Stimulated activated CD4-positive, alpha-beta T cell treated with anti-CD3 and anti-CD28 coated beads, TNF-alpha, amount 100 ng/mL, for 24 hours (primary cell): ENCODE measurements at places on chromosomes 12 and 14.
A peak's percentile ranks its signal among the peaks of the same experiment; 100 is the strongest.

DNA sequence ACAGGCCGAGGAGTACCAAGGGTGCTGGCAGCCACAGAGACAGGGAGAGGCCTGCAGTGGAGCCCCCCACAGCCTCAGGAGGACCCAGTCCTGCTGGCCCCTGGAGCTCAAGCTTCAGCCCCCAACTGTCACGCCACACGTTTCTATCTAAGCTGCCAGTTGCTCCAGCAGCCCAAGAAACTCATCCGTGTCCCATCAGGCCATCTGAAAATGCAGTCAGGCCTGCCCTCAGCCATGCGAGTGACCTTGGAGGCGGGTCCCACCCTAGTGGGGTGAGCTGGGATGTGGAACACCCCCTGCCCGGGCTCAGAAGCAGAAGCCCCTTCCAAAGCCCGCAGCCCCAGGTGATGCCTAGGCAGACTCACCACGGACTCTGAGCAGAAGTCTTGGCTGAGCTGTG lies 158.9 kb downstream of the RIMBP2 start:
- DNase-seq: no peak

DNA sequence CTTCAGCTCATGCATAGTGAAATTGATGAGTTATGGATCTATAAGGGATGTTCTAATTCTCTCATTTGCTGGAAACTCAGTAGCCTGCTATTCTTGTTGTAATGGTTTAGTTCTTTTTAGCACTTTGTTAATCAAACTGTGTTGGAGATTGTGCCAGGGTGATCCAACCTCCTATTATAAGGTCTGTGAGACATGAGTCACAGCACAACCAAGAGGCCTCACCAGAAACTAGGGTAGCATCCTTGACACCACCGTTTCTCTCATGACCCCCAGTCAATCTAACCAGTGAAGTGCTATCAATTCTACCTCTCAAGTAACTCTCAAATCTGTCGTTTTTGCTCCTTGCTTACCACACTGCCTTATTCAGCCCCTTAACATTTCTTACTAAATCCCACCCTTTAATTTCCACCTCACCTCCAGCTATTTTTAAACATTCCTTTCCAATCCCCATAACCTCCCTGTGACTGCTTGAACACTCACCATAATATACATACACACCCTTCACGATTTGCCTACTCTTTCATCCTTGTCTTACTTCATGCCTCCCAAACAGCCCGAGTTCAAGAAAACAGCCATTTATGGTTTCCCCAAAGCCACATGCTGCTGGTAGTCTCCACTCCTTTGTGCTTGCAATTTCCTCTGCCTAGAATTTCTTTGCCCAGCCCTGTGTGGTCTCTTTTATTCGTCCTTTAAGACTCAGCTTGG lies 53.9 kb upstream of the NUDT4 start:
- DNase-seq: no peak

DNA sequence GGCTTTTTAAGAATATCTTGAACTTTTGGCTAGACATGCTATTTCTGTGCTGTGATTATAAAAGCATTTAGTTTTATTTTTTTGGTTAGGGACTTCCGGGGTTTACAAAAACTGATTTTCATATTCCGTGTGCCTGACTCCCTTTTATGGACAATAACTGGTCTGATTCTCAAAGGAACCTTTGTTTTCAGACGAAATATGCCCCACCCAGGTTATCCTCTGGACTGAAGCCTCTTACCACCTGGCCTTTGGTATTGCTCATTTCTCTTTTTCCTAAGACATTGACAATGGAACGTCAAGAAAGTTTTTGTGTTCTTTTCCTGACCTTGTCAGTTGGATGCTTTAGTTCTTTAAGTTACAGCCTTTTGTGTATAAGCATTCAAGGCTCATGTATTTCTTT lies 10.8 kb downstream of the TIGAR start:
- no peak for DNase-seq

DNA sequence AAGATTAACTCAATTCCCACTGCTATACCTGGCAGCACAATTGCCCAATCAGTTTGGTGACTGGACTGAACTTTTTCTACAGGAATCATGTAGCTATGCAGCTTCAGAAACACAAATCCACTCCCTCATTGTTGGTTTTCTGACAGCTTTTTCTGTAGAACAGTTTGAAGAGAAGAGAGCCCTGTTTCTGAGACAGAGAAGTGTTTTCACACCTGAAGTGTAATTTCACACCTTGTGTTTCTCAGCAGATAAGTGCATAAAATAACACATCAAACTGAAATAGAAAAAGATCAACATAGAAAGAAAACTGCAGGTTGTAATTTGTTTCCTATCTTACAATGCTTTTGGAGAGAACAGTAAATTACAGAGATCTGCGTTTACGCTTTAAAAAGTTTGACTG lies 335.6 kb downstream of the SNAPC1 start:
- no peak for DNase-seq

DNA sequence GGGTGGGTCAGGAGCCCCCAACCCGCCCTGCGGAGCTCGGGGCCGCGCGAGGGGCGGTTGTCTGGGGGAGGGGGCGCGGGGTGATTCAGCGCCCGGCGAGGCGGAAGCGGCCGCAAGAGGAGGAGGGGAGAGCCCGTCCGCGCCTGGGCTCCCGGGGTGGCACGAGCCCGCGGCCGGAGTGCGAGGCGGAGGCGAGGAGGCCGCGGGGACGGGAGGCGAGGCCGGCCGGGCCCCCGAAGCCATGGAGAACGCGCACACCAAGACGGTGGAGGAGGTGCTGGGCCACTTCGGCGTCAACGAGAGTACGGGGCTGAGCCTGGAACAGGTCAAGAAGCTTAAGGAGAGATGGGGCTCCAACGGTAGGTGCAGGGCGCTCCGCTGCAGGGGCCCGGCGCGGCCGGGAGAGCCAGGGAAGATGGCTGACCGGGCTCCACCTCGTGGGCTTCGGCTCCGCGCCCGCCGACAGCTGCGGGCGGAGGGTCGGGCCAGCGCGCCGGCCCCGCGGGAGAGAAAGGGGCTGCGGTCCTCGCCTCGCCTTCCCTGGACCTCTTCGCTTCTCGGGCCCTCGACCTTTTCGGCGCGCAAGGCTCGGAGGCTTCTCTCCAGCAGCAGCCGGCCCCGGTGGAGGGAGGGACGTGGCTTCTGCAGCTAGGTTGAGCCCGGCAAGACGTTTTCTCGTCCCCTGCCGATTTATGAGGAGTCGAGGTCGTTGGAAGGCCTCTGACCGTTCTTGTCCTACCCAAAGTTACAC lies 677 bp downstream of the ATP2A2 start:
- DNase-seq: peak; percentile 3

- no peak for DNase-seq
Observed at GRCh38 chr12:111656016-111656415, 29.7 kb downstream of the BRAP start.

DNA sequence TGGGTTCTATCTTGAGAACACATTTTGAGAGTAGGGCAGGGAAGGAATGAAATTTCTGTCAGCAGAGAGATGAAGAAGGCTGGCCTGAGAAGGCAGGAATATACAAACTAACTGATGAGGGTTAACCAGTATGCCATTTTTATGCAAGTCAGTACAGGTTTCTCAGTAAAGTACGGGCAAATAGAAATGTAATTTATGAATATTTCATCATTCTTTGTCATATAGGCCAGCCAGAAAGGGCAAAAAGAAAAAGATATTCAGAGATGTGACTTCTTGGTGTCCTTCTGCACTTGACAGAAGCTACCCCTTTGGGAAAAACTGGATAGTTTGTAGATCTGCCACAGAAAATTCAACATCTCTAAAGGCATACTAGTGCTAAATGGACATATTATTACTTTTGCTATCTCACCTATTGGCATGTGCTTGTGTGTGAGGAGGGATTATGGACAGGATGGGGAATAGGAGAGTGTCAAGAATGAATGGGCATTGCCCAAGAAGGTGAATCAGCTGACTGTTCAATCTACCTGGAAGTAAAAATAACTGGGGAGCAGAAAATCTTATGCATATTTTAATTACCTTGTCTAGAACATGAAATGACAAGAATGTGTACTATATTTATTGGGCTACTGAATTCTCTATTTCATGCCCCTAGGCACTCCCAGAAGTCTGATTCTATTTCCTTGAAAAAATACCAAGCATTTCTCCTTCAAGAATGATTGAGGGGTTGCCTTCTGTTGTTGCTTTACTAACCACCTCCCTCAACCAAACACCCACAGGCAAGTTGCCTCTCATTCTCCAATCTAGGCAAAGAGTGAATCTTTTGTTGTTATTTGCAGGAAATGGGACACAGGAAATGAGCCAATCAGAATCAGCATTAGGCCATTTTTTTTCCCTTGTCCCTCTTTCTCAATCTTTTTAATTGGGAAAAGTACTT lies 175.1 kb upstream of the SLC38A2 start:
- no peak for DNase-seq

GRCh38 chr14:97946240-97946639 lies 1149.1 kb downstream of the VRK1 start:
- no peak for DNase-seq

GRCh38 chr12:90335566-90335965 lies 619.4 kb downstream of the CCER1 start:
- DNase-seq: no peak

DNA sequence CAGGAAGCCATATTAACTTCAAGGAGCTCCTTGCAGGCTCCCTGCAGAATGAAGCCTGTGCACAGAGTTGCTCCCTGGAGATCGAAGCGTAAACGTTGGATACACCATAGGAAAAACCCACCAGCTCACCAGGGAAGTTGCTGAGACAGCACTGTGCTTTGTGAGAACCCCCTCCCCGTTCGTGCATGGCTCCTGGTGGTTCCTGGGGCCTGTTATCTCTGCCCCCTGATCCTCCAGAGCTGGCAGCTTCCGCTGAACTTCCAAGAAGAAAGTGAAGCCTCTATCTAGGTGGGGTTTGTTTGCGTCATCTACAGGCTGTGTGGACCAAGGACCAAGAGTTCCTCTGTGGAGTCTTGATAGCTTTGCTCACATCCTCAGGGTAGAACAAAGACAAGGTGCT lies 2.4 kb upstream of the CCDC85C start:
- DNase-seq: no peak

GRCh38 chr12:13195785-13196129 lies 769 bp upstream of the EMP1 start:
- DNase-seq: no peak

DNA sequence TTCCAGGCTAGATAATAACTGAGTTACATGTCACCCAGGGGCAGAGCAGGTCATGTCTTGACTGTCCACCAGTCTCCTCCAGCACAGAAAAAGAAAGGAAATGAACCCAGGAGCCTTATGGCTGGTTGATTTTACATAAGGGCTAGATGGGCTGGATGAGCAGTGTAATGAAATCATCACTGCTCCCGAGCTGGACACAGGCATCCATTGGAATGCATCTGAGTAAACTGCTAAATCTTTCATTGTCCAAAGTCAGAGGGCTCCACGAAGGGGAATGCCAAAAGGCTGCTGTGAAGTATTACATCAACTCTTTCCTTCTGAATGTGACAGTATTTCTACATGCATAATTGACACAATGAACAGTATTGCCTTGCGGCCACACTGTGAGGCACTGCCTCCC lies 30.1 kb upstream of the TSPAN11 start:
- DNase-seq: no peak

- no peak for DNase-seq
Observed at GRCh38 chr12:56987551-56988053, 18.7 kb downstream of the ZBTB39 start.

DNA sequence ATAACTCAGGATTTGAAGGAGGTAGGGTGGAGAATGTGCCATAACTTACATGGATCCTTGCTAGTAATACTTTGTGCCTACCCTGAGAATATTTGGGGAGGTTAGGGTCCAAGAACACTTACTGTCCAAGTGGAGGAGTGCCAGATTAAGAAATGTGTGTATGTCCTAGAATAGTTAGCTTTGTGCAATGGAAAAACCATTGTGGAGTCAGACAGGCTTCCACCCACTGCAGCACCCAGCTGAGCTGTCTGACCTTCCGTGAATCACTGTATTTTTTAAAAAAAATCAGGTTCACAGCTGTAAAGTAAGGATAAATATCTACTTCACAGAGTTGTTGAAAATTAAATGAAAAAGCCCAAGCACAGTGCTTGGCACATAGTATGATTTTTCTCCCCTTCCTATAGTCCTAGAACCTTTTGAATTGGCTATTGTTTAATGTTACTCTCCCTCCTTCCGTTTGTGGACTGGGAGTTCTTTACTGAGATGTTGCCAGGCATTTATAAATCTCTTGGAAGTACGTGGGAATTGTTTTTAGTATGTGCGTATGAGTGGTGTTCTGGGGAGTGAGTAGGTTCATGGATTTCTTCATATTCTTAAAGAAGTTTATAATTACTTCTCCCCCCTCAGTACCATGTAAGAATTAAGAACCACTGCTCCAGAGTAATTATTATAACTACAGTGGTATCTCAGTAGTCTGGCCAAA lies 9.2 kb downstream of the RAB21 start:
- DNase-seq: no peak

- DNase-seq: no peak
Observed at GRCh38 chr14:99515301-99516155, 34.3 kb downstream of the CCNK start.

- no peak for DNase-seq
Observed at GRCh38 chr12:124919521-124920352, 5.3 kb upstream of the UBC start.

GRCh38 chr14:77707355-77707723 lies 484 bp downstream of the ALKBH1 start:
- no peak for DNase-seq

DNA sequence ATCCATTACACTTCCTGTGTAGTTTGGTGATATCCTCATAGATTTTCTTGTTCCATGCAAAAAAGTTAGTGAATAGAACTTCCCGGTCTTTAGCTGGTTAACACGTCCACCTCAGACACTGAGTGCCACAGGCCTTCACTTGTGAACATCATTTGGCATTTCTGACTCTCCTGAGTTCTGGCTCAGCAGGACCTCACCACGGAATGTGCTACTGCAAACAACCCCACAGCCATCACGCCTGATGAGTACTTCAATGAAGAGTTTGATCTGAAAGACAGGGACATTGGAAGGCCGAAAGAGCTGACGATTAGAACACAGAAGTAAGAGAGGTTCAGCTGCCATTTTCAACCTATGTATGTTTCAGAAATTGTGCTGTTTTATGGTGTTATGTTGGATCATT lies 20.0 kb downstream of the C12orf76 start:
- no peak for DNase-seq

GRCh38 chr12:119942386-119942785 lies 46.6 kb upstream of the BICDL1 start:
- no peak for DNase-seq

DNA sequence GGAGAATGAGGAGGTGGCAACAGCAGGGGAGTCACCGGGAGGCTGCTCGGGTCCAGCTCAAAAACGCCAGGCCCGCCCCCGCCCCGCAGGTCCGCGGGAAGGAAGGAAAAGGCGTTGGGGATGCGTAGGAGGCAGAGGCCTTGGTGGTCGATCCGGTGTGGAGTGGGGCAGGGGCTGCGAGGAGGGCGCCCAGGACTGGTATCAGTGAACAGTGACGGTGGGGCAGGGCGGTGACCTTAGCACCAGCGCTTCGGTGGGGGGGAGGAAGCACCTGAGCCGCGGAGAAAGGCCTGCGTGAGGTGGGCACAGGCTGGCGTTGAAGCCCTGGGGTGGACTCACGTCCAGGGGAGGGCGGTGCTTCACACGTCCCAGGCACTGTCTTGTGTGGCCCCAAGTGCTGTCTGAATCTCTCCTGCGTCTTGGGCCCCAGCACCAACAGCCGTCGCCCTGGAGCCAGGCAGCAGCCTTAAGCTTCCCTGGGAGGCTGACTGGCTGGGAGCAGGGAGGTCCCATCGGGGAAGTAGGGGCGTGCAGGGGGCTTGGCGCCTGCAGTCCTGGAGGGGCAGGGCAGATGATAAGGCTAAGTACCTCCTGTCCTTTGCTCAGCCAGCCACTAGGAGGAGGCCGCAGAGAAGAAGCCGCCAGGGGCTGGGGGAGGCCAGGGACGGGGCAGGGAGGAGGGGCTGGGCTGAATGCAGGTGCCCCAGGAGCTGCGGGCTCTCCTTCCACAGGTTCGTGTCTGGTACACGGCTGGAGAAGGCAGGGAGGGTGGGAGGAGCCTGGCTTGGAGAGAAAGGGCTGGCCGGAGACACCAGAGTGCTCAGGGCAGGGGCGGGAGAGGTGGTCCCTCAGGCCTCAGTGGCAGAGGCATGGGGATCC lies 26.5 kb downstream of the ZBTB42 start:
- no peak for DNase-seq
